CD4-positive, alpha-beta T cell treated with Interleukin-2 at 100 ng/mL for 4 hours (primary cell): ENCODE measurements at places on chromosomes 2 and 18.

DNA sequence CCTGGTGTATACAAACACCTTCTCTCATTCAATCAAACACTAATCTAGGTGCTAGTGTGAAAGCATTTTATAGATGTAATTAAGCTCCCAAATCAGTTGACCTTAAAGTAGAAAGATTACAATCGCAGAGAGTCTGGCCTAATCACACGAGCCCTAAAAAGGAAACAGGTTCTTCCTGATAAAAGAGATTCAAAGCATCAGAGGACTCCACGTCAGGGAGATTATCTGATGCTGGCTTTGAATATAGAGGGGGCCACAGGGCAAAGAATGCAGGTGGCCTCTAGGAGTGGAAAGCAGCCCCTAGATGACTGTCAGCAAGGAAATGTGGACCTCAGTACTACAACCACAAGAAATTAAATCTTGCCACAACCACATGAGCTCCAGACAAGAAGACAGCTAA, 28.2 kb upstream of the ZC3H15 start:
- no peak for DNase-seq

- no peak for DNase-seq
Observed at GRCh38 chr18:23958036-23958435, 56.5 kb upstream of the TTC39C start.

GRCh38 chr2:96602330-96602823, 35.7 kb downstream of the KANSL3 start:
- DNase-seq = no peak

GRCh38 chr2:218400930-218401881, 1.5 kb downstream of the CTDSP1 start:
- DNase-seq = no peak

DNA sequence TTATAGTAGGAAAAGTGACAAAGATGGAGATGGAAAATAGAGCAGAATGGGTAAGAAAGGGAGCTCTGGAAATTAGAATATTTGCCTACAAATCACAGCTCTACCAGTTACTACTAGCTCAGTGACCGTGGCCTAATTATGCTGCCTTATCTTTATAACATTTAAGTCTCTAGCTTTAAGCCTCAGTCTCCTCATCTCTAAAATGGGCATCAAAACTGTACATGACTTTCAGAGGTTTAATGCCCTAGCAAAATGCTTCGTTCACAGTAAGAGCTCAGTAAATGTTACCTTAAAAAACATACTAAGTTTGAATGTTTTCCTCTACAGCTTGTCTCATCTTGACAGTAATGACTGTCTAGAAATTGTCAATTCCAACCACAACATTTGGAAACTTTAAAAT, 8.3 kb upstream of the PTPRM start:
- no peak for DNase-seq

DNA sequence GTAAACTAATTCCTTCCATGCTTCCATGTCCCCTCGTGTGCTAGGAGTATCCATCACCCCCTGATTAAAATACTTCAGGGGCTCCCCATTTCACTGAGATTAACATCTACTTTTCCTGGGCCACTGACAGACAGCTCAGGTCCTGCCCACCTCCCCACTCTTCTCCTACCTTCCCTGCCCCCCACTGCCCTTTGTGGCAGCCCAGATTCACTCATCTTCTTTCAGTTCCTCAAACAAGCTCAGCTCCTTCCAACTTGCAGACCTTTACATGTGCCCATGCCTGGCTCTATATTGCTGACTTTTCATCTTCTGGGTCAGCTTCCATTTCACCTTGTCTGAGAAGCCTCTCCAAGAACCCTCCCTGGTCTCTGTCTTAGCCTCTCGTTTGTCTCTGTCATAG, 12.0 kb downstream of the RUFY4 start:
- no peak for DNase-seq

- DNase-seq = peak; percentile 18
Observed at GRCh38 chr2:202278944-202279343, 13.4 kb downstream of the NOP58 start.

GRCh38 chr2:20209373-20210109, 15.4 kb downstream of the SDC1 start:
- no peak for DNase-seq

- peak; percentile 72 for DNase-seq
Observed at GRCh38 chr18:54392543-54393023, 34.9 kb downstream of the C18orf54 start.

DNA sequence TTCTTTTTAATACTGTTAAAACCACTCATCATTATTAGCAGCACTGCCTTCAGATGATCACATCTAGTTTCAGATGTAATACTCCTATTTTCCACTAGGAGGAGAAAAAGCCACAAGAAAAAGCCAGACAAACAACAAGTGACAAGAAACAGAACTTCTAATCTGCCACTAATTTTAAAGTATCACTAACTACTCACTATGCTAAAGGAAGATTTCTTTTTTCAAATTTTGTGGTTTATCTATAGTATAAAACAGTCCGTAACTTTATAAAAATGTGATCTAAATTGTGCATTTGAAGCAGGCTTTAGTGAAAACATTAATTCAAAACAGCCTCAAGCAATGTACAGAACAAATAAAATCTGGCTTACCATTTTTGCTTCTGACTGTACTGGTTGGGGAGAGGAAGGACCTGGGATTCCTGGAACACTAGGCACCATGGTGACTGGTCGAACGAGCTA, 56.8 kb downstream of the ATF2 start:
- peak; percentile 69 for DNase-seq

GRCh38 chr2:236605345-236605734, 35.7 kb downstream of the ACKR3 start:
- DNase-seq = no peak

DNA sequence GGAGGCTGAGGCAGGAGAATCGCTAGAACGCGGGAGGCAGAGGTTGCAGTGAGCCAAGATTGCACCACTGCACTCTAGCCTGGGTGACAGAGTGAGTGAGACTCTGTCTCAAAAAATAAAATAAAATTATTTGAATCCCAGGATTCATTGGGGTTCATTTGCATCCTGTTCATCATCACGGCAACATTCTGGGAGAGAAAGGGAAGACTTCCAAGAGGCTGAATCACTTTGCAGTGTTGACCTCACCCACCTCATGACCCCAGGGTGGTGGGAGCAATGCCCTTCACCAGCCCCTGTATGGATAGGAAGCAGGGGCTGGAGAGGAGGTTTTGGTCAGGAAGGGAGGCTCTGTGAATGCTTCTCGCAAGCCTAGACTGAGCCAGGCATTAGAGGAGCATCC, 195.6 kb downstream of the CTIF start:
- no peak for DNase-seq

DNA sequence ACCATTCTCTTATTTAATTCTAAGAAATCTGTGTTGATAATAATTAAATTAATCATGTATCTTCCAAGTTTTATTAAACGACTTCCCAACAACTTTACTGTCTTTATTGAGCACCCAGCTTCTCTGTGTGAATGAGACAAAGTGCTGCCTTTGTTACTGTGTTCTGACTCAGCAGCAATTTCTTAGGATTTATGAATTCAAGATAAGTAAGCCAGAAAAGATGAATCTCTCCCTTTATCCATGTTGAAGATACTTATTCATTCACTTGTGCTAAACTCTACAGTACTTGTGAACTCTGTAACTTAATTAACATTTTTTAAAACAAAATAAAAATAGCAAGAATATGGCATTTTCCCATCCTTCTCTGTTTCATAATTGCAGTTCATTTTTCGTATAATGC, 1403.3 kb upstream of the DDX18 start:
- DNase-seq = no peak

GRCh38 chr18:49565612-49566011, 3.8 kb downstream of the LIPG start:
- no peak for DNase-seq

DNA sequence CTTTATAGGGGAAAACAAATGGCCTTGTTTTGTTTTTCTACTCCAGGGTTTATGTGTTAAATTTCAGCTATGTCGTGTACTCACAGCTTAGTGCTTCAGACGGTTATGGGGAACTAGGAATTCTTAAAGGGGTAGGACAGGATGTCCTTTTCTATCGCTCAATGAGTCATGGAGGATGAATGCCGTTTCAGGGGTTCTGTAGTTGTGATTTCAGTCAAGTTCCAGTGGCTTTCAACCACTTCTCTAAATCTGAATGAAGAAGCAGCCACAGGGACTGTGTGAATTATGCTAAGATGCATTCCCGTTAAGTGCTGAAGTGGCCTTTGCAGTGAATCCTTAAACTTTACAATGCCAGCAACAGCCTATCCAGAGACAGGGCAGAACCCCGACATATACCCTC, 1231.7 kb upstream of the ZEB2 start:
- peak; percentile 10 for DNase-seq

GRCh38 chr18:8339952-8340351, 269.3 kb upstream of the RAB12 start:
- no peak for DNase-seq

DNA sequence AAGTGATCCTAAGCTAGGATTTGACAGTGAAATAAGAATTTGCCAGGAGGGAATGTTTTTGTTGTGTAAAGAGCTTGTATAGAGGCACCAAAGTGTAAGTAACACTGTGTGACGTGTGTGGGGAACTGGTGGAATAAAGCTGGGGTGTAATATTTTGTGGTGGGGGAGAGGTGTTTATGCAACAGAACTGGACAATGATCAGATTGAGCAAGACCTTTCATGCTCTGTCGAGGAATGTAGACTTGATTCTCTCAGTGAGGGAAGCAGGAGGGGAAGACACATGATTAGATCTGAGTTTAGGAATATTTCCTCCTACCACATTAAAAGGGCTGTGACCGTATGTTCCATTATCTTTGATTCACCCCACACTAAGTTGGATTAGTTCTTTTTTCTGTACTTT, 43.6 kb downstream of the EFEMP1 start:
- DNase-seq = no peak

DNA sequence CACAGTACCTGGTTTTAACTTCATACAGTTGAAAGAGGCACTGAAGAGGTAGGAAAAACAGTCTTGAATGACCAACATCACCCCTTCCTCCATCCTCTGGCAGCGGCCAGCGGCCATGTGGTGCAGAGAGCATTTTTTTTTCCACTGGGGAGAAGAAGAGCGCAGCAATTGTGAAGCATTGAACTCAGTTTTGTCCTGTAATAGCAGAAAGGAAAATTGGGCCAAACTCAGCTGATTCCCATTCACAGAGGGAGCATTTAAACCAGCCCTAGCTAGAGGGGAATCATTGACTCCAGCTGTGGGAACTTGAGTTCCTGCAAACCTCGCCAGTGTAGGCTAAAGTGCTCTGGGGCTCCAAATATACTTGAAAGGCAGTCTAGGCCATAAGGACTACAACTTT, 316.6 kb upstream of the CHST9 start:
- DNase-seq = no peak

DNA sequence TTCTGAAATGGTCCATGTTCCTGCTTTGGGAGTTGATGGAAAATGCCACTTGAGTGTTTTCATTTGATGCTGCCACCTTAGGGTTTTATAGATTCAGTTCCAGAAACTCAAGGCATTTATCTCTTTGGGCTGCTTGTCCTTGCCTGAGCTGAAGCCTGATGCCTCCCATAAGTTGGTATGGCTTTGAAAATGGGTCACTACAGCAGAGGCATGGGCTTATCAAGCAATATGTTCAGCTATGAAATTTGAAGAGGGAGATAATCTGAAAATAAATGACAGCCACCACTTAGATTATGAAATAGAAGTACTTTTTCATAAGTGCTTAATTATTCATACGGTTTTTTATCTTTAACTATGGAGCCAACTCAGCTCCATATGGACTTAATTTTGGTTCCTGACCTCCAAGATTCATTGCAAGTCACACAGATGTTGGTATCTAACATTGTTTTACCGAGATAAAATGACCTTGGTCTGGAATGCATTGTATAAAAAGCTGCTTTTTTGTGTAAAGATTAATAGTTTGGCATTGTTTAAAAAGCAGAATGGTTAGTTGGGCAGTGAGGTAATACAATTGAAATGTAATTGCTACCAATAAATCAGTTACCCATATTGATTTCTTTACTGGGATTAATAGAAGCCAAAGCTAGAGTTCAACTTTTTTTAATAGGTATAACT, 4.5 kb downstream of the SLC14A1 start:
- DNase-seq = no peak

GRCh38 chr2:240287011-240287410, 146.6 kb upstream of the OTOS start:
- no peak for DNase-seq

- DNase-seq = no peak
Observed at GRCh38 chr2:66324909-66325528, 109.9 kb upstream of the MEIS1 start.

GRCh38 chr2:170905864-170906263, 23.2 kb upstream of the GORASP2 start:
- DNase-seq = no peak

DNA sequence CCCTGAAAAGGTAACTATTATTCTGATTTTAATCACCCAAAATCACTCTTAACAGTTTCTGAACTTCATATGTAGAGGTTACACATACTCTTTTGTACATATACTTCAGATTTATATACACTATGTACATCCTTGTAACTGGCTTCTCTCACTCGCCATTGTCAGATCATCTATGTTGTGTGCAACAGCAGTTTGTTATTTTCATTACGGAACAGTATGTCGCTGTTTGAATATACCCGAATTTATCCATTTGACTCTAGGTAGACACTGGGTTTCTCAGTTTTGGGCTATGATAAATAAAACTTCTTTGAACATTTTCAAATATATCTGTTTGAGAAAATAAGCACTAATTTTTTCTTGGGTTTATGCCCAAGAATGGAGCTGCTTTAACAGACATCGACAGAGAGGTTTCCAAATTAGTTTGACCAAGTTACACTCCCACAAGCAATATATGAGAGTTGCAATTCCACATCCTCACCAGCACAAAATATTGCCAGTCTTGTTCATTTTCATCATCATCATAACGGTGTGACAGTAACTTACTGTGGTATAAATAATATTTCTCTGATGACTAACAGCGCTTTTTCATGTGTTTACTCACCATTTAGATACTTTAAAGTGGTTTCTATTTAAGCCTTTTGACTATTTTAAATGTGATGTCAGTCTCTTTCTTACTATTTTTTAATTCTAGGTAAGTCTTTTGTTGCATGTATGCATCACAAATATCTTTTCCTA, 80.9 kb downstream of the SMC6 start:
- no peak for DNase-seq

DNA sequence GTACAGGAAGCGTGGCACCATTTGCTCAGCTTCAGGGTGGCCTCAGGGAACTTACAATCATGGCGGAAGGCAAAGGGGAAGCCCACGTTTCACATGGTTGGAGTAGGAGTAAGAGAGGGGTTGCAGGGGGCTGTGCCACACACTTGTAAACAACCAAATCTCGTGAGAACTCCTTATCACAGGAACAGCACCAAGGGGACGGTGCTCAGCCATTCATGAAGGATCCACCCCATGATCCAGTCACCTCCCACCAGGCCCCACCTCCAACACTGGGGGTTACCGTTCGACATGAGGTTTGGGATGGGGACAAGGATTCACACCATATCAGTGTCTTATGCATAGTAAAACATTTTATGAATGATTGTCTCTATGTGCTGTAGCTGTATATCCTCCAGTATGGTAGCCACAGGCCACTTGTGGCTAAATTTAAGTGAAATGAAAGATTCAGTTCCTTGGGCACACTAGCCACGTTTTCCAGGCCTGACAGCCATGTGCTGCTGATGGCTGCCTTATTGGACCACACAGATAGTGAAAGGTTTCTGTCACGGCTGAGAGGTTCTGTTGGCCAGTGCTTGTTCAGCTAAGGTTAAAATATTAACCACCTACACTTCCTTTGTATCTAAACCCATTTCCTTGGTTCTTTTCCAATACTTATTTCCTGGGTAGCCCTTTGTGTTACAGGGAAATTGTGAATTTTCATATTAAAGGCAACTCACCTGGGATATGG, 77.3 kb downstream of the AGAP1 start:
- no peak for DNase-seq

- DNase-seq = no peak
Observed at GRCh38 chr2:191036363-191036762, 22.4 kb upstream of the STAT1 start.

GRCh38 chr2:126857502-126857901, 41.2 kb upstream of the TEX51 start:
- DNase-seq = no peak
